M059J (cell line): ENCODE measurements at places on chromosomes 16 and 17.
A peak's percentile ranks its signal among the peaks of the same experiment; 100 is the strongest.

- DNase-seq: no peak
These were observed 100.5 kb downstream of the CYB561 start for GRCh38 chr17:63345611-63346010.

DNA sequence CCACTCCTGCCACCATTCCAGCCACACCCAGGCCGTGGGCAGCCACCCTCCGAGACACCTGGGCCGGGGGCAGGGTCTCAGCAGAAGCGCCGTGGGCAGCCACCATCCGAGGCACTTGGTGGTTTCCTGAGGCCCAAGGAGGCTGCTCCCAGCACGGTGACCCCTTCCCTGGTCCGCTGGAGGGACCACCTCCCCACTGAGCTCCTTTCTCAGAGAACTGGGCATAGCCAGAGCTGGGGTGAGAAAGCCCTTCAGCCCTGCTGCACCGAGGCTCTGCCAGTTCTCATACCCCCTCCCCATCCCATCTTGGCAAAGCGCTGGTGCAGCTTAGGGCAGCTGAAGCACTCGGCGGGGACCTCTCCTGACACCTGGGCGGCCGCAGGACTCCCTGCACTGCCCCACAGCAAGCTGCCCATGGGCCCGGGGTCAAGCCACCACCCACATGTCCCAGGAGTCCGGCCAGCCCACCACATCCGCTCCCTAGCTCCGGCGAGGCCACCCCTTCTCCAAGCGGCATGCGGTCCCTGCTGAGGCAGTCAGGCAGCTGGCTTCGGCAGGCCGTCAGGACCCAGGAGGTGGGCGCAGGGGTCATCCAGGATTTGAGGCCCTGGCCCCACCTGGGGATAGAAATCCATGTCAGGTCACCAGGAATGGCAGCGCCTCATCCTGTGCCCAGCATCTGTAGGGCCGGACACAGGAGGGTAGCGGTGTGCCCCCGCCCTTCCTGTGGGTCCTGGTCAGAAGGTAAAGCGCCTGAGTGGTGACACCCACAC, 1.3 kb upstream of the CYBA start:
- no peak for DNase-seq

DNA sequence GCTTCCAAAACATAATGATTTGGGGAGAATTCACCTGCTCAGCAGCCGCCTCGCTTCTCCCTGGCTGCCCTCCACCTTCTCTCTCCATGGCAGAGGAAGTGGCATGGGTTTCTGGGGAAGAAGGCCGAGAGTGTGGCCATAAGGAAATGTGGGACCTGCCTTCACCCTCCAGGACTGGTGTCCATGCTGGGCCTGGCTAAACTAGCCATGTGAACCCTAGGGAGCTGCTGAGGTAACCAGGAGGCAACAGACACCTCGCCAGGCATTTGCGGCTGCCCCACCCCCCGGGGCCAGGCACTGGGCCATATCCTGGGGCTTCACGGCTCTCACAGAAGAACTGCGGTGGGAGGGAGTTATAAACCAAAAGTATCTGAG, 9.9 kb upstream of the CMTM4 start:
- peak; percentile 79 for DNase-seq

DNA sequence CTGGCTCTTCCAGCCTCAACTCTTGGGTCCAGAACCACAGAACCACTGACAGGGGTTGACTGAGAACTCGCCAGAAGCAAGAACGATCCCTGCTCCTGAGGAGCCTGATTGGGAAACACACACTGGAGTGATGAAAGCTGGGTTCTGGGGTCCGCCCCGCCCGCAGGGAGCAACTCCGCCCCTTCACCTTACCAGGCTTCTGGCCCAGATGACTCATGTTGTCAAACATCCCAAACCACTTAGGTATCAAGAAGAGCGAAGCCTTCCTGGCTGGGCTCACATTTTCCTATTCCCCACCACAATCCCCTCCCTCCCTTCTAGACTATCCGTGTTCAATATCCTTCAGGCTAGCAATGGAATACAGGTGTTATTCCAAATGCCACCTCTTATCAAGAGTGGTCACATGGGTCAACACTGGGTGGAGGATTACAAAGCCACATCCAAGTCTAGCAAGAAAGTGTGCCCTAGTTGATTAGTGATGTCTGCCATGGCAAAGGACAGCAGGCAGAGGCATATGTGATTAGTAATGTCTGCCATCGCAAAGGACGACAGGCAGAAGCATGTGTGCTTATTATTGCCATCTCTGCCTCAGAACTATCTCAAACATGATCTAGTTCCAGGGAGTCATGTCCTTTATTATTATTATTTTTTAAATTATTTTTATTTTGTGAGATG, 70.5 kb downstream of the TIMM22 start:
- peak; percentile 27 for DNase-seq

DNA sequence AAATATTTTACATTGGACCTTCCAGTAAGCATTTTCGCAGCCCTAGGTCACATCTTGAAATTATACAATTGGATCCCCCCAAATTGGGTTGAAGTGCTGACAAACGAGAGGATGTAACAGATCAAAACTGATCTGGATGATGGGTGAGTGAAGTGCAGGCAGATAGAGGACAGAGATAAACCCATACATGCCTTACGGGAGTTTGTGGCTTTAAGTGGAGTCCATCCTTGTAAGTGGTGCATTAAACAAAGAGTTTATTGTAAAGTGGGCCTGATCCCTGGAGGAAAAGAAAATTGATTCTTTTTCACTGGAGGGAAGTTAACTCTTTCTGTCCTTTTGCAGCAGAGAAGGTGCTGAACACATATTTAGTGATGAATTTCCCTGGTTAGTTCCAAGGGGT, 39.0 kb upstream of the KCNJ2 start:
- no peak for DNase-seq
